ENCODE measurements at places on chromosomes 6 and 20.

DNA sequence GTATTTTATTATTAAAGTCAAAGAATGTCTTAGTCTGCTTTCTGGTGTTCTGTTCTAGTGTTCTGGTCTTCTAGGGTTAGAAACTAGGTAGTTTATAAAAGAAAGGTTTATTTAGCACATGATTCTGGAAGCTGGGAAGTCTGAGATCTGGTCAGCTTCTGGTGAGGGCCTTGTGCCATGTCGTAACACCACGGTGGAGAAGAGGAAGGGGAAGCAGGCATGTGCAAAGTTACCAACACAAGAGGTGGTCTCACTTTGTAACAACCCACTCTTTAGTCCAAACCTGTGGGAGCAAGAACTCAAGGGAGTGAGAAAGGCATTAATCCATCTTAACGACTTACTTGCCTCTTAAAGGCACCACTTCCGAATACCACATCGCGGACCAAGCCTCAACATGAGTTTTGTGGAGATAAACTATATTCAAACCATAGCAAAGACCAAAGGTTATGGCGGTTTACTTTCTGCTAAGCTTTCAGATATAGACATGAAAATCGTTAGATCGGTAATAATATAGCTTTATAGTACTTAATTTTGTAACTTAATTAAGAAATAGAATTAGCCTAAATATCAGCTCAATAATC is 99.4 kb downstream of the NCOA3 start:
- DNase-seq: no peak

- no peak for DNase-seq
These were observed 838.4 kb downstream of the TFAP2A start for GRCh38 chr6:9576521-9576920.

DNA sequence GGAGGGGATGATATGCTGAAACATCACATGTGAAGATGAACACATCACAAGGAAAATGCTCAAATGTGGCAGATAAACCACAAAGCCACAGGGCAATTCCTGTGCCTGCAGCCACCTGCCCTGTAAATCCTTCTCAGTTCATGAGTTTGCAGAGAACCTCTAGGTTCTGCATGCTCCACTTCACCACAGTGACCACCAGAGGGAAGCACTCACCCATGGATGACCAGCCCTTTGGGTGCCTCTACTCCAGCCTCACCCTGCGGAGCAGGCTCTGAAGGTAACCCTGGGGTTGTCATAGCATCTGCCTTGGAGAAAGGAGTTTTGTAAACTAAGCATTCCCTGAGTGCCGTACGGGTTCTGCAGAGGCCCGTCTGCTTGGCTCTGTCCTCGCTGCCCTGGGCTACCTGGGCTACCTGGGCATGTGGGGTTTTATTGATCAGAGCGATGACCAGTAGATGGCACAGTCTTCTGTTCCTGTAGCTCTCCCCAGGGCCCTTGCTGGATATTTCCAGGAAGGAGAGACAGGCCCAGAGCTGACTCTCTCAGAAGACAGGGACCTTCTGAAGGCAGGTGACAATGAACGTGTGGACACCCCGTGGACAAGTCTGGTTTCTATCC is 31.7 kb upstream of the CST1 start:
- no peak for DNase-seq

DNA sequence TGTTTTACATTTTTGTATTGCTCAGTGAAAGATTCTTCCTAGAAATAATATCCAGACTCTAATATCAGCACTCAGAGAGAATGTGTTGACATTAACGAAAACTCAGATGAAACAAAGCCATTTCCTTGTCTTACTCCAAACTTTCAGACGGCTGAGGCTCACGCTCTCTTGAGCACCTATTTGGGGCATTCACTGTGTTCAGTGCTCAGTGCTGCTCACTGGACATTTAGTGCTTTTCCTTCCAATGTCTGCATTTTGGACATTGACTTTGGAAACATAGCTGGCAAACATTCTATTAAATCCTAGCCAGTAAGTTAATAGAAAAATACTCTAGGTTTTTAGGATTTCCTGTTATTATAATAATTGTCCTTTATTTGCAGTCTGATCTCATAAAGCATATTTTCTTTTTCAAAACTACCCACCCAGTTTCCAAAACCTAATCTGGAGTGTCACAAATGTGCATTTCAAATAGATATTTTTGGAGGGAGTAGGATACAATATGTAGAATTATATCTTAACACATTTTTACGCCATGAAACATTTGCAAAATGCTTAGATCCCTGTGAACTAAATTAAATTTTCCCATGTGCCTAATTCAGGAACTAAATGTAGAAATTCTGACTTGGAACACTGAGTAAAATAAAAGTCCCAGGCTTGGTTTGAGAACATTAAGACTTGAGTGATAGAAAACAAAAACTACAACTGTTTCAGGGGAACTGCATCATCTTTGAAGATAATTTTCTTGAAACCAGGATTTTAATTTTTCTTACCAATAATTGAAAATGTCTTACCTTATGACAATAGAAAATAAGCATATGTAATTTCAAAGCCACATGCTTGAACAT is 91.7 kb upstream of the B3GAT2 start:
- no peak for DNase-seq

DNA sequence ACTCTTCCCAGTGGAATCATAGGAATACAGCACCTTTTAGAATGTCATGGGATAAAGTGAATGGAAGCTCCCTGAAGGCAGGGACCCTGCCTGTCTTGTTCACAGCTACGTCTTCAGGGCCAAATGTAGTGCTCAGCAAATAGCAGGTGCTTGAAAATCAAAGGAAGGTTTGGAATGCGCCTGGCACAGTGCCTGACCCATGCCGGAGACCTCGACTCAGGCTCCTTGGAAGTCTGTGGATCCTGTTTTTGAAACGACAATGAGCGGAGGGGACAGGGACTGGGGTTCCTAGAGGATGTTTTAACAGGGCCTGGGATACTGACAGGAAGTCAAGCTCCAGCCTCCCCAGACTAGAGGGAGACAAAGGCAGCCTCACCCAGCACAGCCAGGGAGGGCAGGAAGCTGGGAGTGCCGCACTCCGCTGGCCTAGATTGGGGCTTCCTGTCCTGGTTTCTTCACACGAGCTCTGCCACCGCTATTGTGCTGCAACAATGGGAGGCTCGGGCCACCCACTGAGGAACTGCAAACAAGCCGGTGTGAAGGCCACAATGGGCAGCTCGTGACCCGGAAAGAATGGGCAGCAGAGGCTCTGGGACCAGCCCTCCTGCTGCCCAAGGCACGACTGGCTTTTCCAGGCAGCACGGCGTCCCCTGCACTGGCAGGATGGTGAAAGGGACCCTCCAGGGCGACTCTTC is 76.7 kb downstream of the PREX1 start:
- DNase-seq: no peak

GRCh38 chr6:30530014-30530413 is 26.3 kb downstream of the GNL1 start:
- no peak for DNase-seq

- no peak for DNase-seq
These were observed 39.8 kb downstream of the ADTRP start for GRCh38 chr6:11738661-11739375.

DNA sequence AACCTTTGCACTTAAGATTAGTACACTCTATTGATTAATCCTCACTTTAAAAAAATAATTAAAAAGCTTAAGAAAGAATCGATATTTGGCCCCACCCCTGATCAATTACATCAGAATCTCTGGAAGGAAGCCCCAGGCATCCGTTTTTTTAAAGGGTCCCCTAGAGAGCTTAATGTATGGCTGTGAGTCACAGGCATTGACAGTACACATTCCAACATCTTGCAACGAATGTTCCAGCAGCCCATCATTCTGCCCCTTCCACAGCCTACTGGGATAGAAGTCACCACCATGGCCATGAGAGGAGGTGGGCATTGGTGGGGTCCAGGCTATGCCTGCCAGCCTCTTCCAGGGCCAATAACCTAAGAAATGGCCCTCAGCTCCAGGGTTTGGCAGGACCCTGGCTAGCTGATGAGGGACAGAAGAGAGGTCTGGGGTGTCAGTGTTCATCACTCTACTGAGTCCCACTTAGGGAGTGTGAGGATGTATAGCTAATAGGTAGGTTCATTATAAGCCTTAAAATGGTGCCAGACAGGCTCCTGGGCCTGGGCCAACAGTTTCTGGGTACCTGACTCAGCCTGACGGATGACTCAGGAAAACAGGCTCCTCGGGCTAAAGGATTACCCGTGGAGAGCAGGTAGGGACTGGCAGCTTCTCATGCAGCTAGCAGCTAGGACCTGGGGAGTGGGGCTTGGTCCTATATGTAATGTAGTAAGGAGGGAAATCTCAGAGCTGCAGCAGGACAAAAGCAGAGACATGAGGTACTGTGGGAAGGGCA is 40.4 kb downstream of the MDGA1 start:
- DNase-seq: no peak

DNA sequence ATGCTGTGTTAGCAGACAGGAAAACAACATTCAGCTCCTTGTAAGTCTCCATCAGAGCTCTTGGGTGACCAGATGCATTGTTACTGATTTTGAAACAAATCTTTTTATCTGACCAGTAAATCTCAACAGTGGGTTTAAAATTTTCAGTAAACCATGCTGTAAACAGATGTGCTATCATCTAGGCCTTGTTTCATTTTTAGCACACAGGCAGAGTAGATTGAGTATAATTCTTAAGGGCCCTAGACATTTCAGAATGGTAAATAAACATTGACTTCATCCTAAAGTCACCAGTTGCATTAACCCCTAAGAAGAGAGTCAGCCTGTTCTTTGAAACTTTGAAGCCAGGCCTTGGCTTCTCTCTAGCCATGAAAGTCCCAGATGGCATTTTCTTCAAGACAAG is 237.2 kb upstream of the BMP2 start:
- DNase-seq: no peak

- no peak for DNase-seq
These were observed 10.1 kb upstream of the CALHM6 start for GRCh38 chr6:116450769-116451740.

DNA sequence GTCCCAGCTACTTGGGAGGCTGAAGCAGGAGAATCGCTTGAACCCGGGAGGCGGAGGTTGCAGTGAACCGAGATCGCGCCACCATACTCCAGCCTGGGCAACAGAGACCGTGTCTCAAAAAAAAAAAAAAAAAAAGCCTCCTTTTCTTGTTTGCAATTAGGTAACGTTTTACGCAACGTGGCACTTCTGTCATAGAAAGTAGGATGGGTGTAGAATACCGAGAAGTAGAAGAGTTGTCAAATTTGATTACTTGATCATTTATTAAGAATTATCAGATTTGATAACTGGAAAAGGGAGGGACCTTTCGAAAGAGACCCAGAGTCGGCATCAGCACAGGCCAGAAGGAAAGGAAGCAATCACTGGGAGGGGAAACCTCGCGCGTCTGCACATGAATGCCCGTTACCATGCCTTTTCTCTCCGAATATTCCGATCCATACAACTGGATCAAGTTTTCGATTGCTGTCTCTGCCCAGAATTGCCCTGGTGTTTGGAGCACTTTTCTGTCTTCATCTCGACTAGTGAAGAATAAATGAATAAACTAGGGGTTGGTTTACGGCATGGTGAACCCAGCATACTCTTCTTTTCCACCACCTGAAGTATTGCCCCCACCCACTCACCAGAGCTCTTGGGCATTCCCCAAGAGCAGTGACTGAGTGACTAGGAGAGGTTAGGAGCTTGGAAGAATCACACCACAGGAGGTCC is 4.5 kb upstream of the TFAP2D start:
- no peak for DNase-seq
